ENCODE measurements at places on chromosomes 2 and 18.

GRCh38 chr2:71700658-71701397, 247.5 kb downstream of the DYSF start:
- peak; percentile 91 for DNase-seq

- DNase-seq = no peak
Observed at GRCh38 chr2:181243319-181243718, 213.9 kb upstream of the ITGA4 start.

DNA sequence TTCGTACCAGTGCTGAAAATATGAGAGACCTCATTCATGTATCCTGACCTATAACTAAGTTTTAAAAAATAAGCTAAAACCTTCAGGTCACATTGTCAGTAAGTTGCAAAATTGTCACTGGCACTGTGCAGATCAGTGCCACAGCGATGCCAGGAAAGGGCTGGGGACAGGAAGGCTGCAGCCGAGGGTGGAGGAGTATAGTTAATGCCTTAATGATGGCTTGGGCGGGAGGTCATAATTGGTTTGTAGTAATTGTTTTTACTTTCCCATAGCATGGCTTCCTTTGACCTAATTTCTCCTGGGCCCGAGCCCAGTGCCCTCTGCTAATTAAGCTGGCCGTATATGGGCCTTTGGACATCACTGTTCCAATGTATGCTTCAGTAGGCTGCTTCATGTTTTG, 47.2 kb upstream of the RAB12 start:
- no peak for DNase-seq

- DNase-seq = no peak
Observed at GRCh38 chr2:8551622-8552074, 130.2 kb upstream of the ID2 start.

GRCh38 chr2:126660971-126661370, 5.0 kb downstream of the GYPC start:
- DNase-seq = no peak

DNA sequence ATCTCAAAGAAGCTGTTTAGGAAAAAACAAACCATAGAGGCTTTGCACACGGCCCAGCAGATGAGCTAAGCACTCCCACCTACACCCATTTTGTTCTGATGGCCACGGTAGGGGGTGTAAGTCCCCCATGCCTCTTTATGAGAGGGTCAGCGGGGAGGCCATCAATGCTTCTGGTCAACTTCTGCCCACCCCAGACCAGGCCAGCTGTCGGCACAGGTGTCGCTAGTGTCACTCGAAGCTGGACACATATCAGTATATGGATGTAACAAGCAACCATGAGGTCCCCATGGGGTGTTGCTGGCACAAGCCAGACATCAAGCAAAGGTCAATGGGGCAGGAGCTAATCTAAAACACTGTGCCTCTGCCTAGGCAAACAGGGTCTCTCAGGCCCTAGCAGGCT, 23.7 kb upstream of the SLC35F6 start:
- DNase-seq = no peak

DNA sequence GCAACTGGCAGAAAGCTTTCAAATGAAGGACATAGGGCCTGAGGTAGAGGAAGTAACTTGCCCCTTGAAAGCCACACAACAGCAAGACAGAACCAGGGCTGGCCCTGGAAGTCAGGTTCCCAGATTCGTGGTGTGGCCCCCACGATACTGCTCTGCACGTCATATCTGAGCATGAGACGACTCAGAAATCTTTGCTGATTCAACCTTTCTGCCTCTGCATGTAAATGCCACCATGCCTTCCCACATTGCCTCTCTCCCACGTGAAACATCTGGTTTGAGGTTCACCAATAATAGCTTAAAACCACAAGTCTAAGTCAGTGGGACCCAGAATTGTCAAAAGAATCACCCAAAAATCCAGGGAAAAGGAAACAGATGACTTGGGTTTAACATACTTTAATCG, 214.0 kb upstream of the TRIB2 start:
- DNase-seq = no peak

DNA sequence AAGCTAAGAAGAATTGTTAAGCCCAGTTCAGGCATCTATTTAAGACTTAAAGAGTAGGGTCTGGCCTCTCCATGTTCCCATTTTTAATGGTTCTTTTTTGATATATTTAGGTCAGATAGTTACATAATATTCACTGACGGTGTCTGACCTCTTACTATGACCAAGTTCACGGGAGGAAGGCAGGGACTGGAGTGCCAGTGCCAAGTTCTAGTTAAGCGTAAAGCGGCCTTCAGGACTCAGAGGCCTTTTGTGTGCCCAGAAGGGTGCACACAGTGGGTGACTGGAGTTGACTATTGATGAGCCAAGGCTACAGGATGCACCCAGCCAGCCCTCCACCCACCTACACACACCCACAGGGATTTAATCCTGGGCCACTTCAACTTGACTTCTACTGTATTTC, 290.9 kb downstream of the PIEZO2 start:
- DNase-seq = no peak

- no peak for DNase-seq
Observed at GRCh38 chr2:101628030-101628392, 69.5 kb upstream of the MAP4K4 start.

DNA sequence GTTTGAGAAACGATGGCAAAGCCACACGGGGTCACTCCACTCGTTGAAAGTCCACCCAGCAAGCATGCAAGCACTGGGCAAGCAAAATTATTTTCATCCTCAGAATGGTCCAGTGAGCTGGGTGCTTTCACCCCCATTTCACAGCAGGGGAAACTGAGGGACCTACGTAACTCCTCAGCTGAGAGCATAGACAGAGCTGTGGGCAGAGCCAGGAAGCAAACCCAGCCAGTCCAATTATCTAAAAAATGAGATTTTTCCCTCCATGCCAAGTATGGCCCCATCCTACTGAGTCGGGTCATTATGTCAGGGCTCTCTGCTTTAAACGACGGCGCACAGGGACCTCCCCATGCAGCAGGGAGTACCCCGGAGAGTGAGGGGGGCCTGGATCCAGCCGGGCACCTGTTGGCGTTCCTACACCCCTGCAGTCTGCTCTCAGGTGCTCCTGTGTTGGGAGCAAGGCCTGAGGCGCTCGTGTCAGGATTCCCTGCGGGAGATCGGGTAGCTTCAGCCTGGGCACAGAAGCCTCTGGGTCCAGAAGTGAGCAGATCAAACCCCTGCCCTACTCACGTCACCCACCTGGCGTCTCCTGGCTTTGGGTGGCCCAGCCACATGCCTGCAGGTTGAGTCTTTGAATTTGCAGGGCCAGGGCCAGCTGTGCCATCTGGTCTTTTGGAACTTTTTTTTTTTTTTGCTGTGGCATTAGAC, 17.3 kb downstream of the TWIST2 start:
- DNase-seq = no peak

GRCh38 chr2:26177122-26177521, 4.2 kb downstream of the GAREM2 start:
- no peak for DNase-seq

- no peak for DNase-seq
Observed at GRCh38 chr2:37892436-37893114, 32.5 kb upstream of the RMDN2 start.

GRCh38 chr2:199464606-199465352, 7.0 kb upstream of the SATB2 start:
- DNase-seq = no peak

- peak; percentile 56 for DNase-seq
Observed at GRCh38 chr2:27890924-27891672, 569 bp downstream of the BABAM2 start.

- DNase-seq = peak; percentile 21
Observed at GRCh38 chr2:110678457-110679336, 834 bp upstream of the BUB1 start.

Data from globus pallidus (tissue), 1 donor.